RWPE1 (cell line): ENCODE measurements at places on chromosomes 4 and X.

DNA sequence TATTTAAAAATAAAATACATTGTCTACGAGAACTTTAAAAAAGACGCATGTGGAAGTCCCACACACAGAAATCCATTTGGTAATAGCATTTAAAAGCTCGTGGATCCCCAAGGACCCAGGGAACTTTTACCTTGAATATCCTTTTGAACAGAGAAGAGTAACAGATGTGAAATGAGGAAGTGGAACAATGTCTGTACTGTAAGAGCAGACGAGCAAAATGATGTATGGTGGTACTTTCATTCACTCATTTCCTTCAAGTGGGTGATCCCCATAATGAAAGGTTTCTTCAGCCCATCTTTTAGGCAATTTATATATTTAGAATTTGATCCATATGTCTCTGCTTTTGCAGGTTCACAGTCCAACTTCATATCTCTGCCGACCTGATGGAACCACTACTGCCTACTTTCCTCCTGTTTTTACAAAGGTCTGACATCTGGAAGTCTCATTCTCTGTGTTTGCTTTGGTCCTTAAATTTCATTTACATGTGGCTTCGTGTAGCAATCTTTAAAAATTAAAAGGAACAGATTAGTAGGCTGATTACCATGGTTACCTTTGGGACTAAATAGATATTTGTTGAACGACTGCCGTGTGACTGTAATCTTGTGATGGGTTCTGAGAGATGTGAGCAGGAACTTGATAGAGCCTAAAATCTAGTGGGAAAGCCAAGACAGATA is 188.4 kb downstream of the PALLD start:
- DNase-seq, result no peak

DNA sequence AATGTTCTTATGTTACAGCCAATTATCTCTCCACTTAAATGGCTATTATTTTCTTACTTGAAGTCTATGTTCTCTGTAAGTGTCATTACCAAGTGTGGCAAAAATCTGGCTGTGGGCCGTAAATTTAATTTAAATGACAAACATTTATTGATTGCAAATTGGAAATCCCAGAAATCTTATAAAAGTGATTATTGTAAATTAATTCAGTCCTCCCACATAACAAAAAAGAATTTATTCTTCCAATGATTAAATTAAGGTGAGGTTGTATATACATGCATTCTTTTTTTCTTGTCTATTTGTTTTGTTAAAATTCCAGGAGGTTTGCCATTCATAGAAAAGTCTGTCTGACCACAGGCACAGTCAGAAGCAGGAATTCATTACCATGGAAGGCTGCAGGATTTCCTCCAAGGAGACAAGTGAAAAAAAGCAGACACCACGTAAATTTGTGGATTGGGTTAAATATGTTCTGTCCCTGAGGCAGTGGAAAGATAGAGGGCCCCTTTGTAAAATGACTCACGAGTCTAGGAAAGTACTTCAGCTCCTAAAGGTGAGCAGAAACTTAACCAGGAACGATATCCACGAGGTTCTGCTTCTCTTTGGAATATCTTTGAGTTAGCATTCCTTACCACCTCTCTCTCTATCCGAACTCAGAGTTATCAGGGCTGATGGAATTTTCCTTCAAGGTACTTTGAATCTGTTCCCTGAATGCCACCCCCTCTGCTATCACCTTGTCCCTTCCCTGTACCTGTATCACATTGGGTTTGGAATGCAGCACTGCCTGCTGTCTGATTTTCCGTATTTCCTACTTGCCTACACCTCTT is 10.7 kb downstream of the PPARGC1A start:
- DNase-seq, result no peak

DNA sequence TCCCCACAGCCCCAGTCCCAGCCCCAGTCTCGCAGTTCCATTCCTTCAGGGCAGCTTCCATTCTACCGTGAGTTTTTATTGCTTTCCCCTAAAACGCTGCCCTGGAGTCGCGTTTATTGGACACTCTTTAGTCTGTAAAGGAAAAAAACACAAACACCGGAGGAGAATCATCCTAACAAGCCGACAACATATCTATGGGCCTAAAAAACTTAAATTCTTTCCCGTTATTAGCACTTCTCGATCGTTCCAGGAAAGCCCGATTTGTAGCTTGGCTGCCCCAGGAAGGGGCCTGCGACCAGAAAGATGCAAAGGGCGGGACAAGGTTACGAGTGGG is 178.5 kb downstream of the CBR4 start:
- no peak for DNase-seq

DNA sequence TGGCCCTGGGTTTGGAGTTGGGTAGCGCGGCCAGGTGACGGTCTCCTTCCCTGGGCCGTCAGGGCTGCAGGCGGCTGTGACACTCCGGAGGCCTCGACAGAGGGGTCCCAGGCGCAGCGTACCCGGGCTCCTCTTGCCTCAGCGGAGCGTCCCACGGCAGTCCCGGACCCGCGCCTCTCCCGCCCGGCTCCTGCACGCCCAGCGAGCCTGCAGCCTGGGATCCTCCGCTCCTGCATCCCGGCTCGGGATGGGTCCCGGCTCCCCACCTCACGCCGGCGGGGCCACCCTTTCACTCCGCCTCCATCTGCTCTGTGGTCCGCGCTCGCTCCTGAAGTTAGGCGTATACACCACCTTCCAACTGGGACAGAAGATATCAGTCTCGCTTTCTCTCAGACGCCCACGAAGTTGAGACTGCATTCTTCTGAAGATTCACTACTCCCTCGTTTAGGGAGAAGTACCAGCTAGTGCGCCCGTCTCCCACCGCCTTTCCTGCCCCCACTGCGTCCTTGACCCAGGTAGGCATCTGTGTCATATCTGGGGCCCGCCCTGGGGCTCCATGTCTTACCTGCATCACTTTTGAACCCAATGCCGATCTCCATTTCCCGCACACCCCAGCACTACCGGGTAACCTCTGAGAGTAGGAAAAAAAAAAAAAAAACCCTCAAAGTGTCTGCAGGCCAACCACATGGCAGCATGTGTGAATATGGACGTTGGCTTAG is 32.3 kb upstream of the KDR start:
- DNase-seq, result no peak

- DNase-seq, result no peak
These were observed 108.5 kb downstream of the FAM53A start for GRCh38 chr4:1575418-1576303.

- peak; percentile 53 for DNase-seq
These were observed 37.2 kb downstream of the RTL9 start for GRCh38 chrX:110395877-110396276.
